Heart right ventricle (tissue), 16 donors: ENCODE measurements at places on chromosomes 4 and X. TPM values are rescaled to one million over a fixed set of nuclear protein-coding genes. Genes with fewer than 3 reads are reported as not detected.

DNA sequence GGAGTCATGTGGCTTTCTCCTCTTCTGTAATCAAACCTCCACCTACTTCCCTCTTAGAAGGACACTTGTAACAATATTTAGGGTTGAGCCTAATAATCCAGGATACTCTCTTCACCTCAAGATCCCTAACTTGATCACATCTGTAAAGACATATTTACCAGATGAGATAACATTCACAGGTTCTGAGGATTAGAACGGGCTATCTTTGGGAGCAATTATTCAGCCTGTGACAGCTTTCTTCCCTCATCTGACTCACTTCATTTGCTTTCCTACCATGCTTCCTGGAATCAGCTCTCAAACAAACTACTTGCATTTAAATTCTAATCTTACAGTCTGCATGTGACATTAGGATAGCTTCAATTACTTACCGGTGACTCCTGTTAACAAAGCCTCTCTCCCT is 133.5 kb upstream of the NDST3 start:
- no peak for DNase-seq

GRCh38 chr4:67460574-67460973 is 84.7 kb downstream of the CENPC start:
- DNase-seq = no peak

- DNase-seq = no peak
These were observed 67.1 kb downstream of the PGRMC2 start for GRCh38 chr4:128220286-128221235.

- no peak for DNase-seq
These were observed 18.7 kb upstream of the ALG13 start for GRCh38 chrX:111662292-111662691.

GRCh38 chrX:143634309-143634662 is 1.6 kb downstream of the SLITRK4 start:
- DNase-seq = no peak

DNA sequence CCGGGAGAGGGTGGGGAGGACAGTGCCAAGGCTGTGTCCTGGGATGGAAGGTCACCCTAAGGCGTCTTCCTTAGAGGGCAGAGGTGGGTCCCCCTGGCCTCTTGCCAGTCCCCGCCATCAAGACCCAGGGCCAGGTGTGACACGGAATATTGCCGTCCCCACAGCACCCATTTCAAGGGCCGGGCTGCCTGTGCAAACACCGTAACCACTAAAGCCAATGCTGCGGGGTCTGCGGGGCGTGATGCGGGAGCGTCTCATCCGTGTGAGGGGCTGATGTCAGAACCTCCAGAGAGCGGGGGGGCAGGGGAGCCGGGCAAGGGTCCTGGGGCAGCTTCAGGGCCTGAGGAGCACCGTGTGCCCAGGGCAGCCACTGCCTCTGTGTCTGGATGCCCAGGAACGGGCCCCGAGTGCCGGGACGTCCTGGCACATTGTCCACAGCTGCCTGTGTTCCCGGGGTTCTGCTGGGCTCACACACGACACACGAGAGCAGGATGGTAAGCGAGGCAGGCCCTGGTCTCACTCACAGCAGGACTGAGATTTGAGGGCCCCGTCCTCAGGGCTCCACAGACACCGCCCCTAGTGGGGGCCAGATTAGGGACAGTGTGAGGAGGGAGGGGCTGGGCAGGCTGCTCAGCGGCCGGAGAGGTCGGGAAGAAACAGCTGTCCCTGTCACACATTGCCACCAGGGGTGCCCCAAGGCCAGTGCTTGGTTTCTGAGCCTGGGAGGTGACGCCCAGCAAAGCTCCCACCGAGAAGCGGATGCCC is 29.2 kb downstream of the NKX1-1 start:
- peak; percentile 11 for DNase-seq

- DNase-seq = no peak
These were observed 19.4 kb upstream of the RAB40A start for GRCh38 chrX:103538728-103539127.

GRCh38 chr4:189656641-189657040 is 284.0 kb upstream of the FRG1 start:
- no peak for DNase-seq

GRCh38 chr4:109662771-109663170 is 40.5 kb downstream of the CASP6 start:
- DNase-seq = no peak

GRCh38 chr4:13928214-13928613 is 300.7 kb upstream of the BOD1L1 start:
- DNase-seq = no peak

DNA sequence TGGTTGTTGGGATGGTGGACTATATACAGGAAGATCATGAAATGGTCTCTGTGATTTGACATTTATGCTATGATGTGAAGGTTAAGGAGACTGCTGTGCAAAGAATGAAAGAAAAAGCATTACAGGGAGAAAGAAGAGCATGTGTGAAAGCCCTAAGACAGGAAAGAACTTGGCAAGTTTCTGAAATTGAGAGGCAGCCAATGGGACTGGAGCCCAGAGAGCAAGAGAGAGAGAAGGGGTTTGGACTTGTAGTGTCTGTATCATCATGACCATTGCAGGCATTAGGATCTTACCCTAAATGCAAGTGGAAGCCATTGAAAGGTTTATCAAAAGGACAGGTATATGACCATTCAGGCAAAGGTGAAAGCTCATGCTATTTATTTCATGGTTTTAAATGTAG is 147.1 kb downstream of the NAA11 start:
- DNase-seq = peak; percentile 60

- DNase-seq = no peak
These were observed 113.5 kb downstream of the RNF150 start for GRCh38 chr4:141019768-141020167.

DNA sequence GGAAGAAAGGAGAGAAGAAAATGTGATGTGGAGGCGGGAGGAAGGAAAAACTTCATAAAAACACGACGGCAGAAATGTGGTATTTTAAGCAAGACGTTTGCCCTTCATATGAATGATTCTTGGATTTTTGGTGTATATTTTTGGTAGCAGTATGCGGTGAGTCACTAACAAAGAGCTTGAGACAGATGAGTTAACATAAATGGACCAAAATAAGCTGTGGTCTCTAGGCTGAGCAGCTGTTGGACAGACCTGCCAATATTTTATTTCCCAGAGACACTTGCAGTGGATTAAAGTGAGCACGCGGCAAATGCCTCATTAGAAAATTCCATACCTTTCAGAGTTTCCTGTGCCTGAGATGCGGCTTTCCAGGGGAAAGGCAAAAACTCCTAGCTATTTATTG is 43.1 kb upstream of the RPS6KA3 start:
- DNase-seq = no peak

DNA sequence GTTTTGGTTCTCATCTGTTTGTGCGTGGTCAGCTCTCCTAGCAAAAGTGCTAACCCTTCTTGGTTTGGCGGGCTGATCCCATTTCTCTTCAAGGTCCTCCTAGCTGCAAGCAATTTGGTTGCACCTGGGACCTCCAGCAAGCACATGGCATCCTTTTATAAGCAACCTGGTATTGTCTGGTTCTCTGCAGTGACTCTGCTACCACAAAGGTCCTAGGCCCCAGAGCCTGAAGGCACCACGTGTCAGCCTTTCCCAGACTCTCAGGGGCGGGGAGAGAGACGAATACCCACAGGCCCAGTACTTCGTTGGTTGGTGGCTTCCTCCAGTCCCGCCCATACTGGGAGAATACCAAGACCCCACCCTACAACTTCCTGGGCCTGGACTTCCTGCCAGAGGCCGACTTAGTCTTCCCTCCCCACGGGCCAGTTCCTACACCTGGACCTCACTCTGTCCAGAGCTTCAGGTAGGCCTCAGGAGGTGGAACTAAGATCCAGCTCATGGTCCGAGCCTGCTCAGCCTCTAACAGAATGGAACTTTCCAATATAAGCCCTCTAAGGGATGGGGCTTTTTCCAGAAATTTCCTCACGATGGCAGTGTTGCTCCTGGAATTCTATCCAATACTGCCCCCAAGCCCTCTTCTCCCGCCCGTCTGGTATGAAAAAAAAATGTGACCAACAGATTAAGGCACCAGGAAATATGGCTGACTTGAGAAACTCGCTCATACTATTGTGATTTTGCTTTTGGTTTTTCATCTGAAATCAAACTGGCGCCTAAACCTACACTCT is 192.5 kb upstream of the STK26 start:
- DNase-seq = peak; percentile 34

GRCh38 chr4:148975464-148975863 is 533.2 kb upstream of the NR3C2 start:
- DNase-seq = no peak

Gene GSTCD
- 0.66 TPM for polyA plus RNA-seq

Gene ARR3
- polyA plus RNA-seq = not detected

Gene ETDA
- not detected for polyA plus RNA-seq

Gene TMPRSS11A
- not detected for polyA plus RNA-seq

Gene USP26
- not detected for polyA plus RNA-seq

Gene RAB40A
- polyA plus RNA-seq = 0.44 TPM

Gene DCAF12L1
- not detected for polyA plus RNA-seq
